ENCODE measurements at places on chromosomes 6 and 20.

GRCh38 chr6:106693418-106693817 is 64.0 kb downstream of the QRSL1 start:
- no peak for DNase-seq

GRCh38 chr6:37502703-37503291 is 3.1 kb upstream of the CCDC167 start:
- DNase-seq, result no peak

DNA sequence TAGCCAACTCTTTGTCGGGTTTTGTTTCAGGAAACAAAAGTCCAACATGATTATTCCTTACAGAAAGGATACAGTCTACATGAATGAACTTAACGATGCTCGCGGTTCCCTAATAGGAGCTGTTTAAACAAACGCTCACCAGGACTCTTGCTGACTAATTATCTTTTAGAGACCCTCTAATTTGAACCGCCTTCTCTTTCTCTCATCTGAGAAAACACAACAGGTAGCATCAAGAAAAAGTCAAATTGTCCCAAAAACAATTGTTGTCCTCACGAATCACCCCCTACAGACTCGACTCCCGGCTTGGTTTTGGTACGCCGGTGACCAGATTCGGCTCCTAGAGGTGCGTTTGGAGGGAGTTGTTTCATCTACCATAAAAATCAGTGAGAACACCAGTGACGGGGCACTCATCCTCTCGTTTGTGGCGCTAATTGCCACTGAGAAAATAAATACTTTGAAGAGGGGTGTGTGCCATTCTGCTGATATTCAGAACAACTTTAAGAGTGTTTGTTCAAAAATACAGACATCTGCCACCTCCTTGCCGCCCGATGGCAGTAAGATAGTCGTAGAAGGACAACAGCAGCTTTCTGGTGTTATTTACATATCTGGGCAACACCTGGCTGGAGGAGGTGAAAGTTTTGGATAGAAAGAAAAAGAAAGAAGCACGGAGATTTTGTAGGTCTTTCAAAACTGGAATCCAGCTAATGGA is 1.1 kb upstream of the SIM1 start:
- DNase-seq, result no peak

- no peak for DNase-seq
These were observed 810 bp downstream of the GSTA1 start for GRCh38 chr6:52802806-52803205.

DNA sequence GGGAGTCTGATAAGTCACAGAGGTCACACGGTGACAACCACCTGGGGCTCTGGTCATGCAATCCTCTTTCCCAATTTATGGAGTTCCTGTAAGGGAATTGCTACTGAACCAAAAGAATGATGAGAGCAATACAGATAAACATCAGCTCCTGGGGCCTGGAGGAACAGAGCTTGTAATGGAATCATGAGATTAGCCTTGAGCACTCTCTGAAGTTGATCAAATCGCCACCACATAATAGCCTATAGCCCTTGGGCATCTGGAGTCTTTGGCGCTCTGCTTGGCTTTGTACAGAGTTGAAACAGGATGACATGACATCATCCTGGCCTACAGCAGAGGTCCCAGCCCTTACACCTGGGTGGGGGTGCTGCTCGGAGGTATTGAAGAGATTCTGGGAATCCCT is 154.3 kb upstream of the DTNBP1 start:
- DNase-seq, result no peak

DNA sequence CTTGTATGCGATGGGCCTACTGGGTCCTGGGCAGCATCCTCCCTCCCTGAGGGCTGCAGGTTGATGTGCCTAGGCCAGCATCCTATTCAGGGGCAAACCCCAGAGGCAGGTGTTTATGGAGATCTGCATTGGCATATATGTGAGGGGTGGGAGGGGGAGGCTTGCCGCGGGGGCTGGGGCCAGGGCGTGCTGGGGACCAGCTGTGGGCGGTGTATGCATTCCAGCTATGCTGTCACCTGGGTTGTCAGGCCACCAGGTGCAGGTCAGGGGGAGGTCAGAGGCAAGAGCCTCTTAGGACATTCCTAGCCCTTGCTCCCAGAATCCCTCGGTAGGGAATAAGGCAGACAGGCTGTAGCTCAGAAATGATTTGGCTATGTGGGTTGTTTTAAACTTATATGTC is 11.9 kb downstream of the FOXA2 start:
- DNase-seq, result no peak

GRCh38 chr6:89148016-89148750 is 2.3 kb downstream of the PM20D2 start:
- DNase-seq, result no peak

GRCh38 chr20:51378171-51378928 is 164.2 kb downstream of the NFATC2 start:
- DNase-seq, result no peak

GRCh38 chr20:4081421-4081820 is 66.1 kb upstream of the RNF24 start:
- no peak for DNase-seq

DNA sequence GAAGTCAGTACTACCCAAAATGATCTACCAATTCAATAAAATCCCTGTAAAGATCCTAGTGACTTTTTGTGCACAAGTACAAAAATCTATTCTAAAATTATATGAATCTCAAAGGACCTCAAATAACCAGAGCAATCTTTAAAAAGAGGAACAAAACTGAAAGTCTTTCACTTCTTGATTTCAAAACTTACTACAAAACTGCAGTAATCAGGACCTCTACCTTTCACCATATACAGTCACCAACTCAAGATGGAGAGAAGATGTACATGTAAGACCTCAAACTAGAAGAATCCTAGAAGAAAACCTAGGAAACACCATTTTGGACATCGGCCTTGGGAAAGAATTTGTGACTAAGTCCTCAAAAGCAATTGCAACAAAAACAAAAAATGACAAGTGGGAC is 109.5 kb upstream of the CD93 start:
- DNase-seq, result no peak

GRCh38 chr6:5507131-5507681 is 245.9 kb downstream of the FARS2 start:
- no peak for DNase-seq

DNA sequence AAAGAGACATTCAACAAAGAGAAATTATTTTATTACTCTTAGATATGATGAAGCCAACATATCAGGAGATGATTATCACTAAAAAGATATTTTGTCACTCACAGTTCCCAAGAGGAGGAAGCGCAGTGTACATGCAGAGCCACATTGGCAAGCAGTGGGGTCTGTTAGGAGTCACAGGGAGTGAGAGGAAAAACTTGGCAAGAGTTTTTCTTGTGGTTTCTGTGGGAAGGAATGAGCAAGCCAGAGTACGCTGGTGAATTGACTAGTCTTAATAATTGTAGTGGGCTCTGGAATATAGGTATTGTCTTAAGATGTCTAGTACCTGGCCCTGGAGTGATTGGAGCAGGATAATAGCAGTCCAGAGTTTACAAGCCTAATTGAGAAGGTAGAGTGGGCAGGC is 1095.2 kb downstream of the GRIK2 start:
- DNase-seq, result no peak

- no peak for DNase-seq
These were observed 22.5 kb downstream of the NCOA3 start for GRCh38 chr20:47524015-47524784.
